ENCODE measurements at places on chromosomes 7 and 10.

GRCh38 chr10:132478341-132479023 is 59.1 kb upstream of the INPP5A start:
- DNase-seq = no peak

DNA sequence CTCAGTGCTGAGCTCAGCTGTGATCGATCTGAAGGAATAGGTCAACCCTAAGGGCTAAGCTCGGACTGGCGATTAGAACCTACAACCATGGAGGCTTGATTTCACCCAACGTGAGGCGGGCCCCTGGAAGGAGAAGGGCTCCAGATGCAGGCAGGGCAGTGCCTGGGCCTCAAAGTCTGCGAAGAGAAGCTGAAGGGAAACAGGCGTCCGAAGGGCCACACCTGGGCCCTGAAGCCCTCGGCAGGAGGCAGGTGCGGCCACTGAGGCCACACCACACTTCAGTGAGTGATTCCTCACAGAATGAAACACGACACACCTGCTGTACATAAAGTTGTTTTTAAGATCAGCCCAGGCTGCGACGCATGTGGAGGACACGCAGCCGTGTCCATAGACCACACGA is 198.7 kb downstream of the PTPRN2 start:
- no peak for DNase-seq

GRCh38 chr7:42241424-42241823 is 4.4 kb upstream of the GLI3 start:
- DNase-seq = no peak

- no peak for DNase-seq
Measured at GRCh38 chr10:59082249-59082648, 94.2 kb upstream of the PHYHIPL start.

- no peak for DNase-seq
Measured at GRCh38 chr10:4543938-4544533, 282.0 kb upstream of the AKR1E2 start.

DNA sequence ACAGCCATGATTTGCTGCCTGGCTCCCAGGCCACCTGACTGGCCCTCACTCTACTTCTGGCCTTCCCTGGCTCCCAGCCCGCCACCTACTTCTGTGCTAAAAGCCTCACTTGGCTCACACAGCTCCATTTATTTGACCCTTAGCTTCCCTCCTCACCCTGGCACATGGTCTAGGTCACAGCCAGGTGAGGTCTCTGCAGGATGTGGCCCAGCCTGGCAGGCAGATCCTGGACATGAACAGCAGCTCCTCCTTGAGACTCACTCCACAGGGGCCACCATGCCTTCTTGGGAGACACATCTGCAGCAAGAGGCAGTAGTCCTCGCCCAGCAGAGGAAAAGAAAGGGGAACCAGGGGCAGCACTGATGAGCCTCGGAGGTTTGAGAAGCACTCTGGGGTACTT is 64.6 kb downstream of the GRID1 start:
- no peak for DNase-seq

- no peak for DNase-seq
Measured at GRCh38 chr7:28203508-28204240, 23.1 kb upstream of the JAZF1 start.

- DNase-seq = no peak
Measured at GRCh38 chr7:56026538-56026937, 24.7 kb downstream of the PSPH start.

- no peak for DNase-seq
Measured at GRCh38 chr7:47102331-47102841, 479.5 kb downstream of the TNS3 start.

DNA sequence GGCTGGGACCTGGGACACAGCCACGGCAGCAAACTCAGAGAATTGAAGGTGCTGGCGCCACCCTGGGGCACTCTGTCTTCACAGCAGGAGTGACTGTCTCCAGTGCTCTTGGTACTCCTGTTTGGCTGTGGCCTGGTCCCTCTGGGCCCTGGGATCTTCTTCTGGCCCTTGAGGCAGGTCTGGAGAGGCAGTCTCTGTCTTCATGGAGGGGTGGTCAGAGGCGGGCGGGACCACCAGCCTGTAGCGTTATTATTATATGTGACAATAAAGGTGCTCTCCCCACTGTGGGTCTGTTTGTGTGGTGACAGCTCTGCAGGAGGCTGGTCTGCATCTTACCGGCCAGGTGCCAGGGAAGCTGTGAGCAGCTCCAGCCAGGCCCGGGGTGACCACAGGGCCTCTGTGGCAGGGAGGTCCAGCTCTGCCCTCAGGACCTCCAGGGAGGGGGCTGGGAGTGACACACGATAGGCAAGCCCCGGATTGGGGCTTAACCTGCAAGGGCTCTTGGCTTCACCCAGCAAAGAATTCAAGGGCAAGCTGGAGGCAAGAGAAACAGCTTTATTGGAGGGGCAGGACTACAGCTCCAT is 70.3 kb downstream of the MYL10 start:
- DNase-seq = no peak

GRCh38 chr7:8290645-8291308 is 28.8 kb upstream of the ICA1 start:
- no peak for DNase-seq

DNA sequence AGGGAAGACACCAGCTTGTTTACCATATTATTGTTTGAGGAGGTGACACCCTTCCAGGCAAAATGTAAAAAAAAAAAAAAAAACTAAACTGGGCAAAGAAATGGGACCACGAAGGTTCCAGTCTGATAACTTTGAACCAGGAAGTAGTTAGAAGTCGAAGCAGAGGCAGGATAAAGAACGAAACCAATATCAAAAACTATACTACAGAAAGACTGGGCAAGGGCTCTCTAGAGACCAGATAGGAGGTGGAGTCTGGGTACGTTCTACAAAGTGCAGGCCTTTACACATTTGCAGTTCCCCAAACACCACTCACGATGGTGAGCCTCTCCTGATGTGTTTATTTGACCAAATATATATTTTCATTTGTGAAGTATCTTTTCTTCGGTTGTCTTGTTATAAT is 125.7 kb upstream of the CDK1 start:
- DNase-seq = no peak

GRCh38 chr7:70376561-70377031 is 755.3 kb upstream of the GALNT17 start:
- DNase-seq = no peak

DNA sequence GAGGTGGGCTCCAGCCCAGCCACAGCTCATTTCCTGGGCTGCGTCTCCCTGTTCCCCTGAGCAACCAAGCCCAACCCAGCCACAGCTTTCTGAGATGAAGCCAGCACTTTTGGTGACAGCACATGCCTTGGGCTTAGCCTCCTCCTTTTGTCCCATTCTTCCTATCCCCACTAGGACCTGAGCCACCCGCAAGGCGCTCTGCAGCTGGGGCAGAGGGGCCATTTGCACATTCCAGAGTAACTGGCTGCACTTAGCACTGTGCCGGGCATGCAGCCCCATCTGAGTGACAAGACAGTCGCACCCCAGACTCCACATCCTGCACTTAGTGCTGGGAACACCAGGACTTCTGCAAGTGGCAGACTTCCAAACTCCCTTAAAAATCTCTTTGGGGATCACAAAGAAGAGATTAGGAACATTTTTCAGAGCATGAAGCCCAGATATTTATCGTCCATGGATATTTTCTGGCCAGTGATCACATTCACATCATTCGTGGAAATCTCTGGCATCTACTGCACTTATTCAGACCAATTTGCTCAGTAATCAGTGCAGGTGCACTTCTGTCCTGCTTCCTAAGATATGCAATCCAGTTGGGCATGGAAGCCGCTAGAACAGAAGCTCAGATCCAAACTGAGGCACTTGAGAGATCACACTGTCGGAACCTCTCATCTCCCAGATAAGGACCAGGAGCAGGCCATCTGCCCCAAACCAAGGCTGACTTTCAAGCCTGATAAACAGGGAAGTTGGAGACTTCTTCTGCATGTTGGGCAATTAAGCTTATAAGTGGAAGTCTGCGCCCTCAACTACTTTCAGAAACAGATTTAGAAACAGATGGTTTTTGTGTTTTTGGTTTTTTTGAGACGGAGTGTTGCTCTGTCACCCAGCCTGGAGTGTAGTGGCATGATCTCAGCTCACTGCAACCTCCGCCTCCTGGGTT is 26.4 kb downstream of the CHST15 start:
- no peak for DNase-seq

DNA sequence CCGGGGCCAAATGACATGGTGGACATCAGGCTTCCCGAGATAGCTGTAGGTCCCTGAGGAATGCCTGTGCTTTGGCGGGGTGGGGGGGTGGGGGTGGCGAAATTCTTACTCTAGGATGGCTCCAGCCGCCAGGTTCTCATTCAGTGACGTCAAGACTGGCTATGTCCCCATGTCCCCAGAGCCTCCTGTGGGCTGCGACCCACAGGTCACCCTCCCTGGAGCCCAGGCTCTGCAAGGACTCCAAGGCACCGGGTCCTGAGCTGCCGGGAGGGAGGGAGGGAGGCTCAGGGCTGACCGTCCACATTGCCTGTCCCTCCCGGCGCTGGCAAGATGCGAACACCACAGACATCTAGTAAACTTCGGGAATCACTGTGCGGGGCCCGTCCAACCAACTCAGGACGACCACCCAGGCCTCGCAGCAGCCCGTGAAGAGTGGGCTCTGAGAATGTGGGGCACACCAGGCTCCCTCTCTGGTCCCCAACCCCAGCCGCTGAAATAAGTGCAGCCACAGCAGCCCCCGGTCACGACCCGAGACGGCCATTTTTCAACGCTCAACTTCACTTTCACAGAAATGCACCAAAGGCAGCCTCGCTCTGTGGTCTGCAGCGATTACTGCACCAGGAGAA is 12.6 kb downstream of the GPR146 start:
- no peak for DNase-seq

DNA sequence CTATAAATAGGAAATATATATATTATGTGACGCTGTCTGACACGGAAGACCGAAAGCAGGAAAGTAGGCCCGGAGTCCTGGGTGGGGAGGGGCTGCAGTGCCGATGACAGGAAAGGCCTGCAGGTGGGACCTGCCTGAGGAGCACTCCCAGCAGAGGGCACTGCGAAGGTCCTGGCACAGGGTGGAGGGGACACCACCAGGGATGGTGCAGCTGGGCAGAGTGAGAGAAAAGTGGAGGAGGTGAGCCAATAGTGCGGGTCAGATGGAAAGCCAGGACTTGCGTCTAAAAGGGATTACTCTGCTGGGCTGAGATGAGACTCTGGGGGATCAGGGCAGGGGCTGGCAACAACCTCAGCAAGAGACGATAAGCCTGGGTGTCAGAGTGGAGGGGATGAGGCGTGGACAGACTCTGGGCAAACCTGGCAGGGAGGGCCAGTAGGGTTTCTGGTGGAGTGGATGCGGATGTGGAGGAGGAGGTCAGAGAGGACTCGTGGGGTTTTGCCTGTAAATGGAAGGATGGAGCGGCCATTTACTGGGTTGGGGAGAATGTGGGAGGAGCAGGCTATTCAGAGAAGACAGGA is 118.2 kb upstream of the ZNF746 start:
- DNase-seq = no peak

DNA sequence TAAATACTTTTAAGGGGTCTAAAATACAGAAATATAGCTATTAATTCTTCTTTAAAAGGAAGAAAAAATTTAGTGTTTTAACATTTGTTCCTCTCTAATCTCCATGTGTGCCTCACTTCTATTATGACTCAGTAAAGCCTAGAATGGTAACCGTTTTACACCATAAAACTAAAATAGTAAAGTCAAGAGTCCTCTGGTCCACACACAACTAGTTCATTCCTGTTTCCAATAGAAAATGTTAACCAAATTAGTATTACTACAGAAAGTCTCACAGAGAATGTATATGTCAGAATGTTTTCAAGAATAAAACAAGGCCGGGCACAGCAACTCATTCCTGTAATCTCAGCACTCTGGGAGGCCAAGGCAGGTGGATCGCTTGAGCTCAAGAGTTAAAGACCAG is 55.8 kb downstream of the CNOT4 start:
- no peak for DNase-seq

GRCh38 chr7:98831641-98832221 is 38.1 kb downstream of the TMEM130 start:
- no peak for DNase-seq

DNA sequence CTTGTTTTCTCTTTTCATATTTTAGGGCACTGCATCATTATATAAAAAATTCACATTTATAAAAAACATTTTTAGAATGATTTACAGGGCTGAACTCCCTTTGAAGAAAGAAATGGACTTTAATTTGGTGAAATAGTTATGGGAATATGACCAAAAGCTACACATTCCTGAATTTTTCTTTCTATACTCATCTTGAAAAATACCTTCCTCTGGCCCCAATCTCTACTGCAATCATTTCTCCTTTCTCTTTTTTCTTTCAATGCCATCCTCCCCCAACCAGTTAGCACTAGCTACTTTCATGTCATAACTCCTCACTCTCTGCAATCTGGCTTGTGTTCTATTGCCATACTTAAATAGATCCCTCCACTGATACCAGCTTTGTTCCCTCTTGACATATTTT is 6.2 kb downstream of the WNT8B start:
- no peak for DNase-seq

DNA sequence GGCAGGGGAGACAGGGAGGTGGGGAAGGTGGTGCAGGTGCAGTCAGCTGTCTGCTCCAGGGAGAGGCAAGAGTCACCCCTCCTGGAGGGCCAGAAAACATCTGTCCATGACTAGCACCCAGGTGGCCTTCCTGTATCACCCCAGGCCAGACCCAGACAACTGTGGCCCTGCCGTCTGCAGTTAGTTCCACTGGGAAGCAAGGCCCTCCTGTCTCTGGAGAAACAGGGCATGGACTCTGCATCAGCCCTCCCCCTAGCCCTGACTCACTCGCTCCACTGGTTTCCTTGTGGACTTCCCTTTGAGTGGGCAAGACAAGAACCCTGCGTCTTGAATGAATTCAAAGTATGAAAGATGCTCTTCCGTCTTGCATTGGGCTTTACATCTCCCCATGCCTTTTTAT is 12.6 kb downstream of the TBATA start:
- DNase-seq = no peak

GRCh38 chr10:110323503-110323902 is 18.8 kb upstream of the SMNDC1 start:
- DNase-seq = no peak

GRCh38 chr10:119282446-119282845 is 75.1 kb downstream of the GRK5 start:
- no peak for DNase-seq
